ENCODE measurements at places on chromosomes 11 and 22.

- DNase-seq, result no peak
These were observed 574 bp downstream of the PRSS23 start for GRCh38 chr11:86800960-86801272.

- no peak for DNase-seq
These were observed 689 bp downstream of the PDHX start for GRCh38 chr11:34916843-34917770.

- DNase-seq, result no peak
These were observed 3.9 kb upstream of the GCAT start for GRCh38 chr22:37803639-37804351.

DNA sequence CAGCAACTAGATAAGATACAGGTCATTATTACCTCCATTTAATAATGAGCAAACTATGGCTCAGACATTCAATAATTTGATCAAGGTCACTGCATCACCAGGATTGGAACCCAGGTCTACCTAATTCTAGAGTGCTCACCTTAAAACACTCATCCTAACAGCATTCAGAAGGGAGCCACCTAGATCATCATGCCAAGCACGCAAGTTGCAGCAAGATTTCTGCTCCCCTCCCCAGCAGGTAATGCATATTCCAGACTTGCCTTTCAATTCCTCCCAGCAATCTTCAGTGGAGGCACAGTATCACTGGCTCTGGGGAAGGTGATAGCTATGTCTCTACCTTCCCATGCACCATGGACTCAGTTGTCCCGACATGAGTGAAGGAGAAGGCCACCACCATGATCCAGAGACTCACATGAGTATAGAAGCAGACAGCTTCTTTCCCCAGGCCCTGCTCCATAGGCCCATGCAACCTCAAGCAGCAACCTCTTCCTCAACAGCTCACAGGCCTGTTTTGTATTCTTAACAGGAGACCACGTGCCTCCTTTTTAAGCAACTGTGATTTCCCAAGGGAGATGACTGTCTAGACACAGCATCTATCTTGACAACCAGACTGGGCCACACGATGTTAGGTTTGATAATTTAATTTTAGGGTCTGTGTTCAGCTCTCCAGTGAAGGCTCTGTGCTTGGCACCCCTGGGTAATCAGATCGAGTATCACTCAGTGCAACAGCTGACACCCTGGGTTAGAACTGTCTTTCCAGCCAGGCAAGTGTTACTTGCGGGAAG lies 36.4 kb downstream of the RAB30 start:
- no peak for DNase-seq

DNA sequence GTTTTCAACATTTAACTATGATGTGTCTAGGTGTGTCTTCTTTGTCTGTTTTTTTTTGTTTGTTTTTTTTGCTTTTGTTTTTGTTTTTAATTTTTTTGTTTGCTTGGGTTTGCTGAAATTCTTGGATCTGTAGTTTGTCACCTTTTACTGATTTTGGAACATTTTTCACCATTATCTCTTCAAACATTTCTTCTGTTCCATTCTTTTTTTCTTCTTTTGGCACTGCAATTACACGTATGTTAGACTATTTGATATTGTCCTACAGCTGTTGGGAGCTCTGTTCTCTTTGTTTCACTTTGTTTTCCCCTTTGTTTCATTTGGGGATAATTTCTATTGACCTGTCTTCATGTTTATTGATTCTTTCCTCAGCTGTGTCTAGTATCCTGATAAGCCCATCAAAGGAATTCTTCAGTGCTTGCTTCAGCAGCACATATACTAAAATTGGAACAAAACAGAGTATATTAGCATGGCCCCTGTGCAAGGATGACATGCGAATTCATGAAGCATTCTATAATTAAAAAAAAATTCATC lies 60.8 kb downstream of the KREMEN1 start:
- DNase-seq, result no peak

GRCh38 chr11:120564573-120565311 lies 53.2 kb downstream of the GRIK4 start:
- DNase-seq, result no peak

- no peak for DNase-seq
These were observed 12.9 kb downstream of the RELT start for GRCh38 chr11:73389134-73389525.

DNA sequence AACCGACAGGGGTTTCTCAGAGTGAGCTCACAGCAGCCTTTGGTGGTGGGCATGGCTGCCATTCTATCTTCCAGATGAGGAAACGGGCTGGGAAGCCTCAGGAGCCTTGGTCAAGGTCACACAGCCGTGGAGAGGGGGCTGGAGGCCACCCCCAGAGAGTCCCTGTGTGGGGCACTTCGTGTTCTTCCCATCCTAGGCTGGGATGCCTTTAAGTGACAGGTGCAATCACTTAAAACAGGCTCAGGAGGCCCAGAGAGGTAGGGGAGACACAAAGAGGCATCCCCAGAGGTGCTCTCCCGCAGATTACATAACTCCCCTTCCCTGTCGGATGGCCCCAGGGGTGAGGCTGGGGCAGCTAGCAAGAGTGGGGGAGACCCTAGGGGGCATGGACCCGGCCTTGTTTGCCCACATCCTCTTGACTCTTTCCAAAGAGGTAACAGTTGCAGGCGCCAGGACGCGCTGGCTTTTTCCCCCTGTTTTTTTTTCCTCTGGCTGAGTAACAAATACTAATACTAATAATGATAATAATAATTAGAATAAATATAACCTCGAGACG lies 17.5 kb upstream of the SHISAL1 start:
- DNase-seq, result no peak

DNA sequence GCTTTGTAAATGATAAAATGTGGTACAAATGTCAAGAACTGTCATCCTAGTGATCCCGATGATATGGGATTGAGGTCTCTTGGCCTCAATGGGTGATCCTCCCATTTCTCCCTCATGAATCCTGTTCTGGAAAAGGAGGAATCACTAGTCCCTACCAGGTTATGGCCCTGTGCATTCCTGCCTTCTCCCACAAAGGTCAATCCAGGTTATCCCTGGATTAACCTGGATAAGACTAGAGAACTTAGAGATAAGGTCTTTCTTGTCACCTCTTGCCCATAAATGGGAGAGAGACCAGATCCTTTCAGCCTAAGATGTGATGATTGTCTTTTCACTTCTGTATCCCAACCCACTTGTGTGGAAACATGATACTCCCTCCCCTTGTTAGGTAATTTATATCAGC lies 396.7 kb downstream of the BUD13 start:
- DNase-seq, result no peak

DNA sequence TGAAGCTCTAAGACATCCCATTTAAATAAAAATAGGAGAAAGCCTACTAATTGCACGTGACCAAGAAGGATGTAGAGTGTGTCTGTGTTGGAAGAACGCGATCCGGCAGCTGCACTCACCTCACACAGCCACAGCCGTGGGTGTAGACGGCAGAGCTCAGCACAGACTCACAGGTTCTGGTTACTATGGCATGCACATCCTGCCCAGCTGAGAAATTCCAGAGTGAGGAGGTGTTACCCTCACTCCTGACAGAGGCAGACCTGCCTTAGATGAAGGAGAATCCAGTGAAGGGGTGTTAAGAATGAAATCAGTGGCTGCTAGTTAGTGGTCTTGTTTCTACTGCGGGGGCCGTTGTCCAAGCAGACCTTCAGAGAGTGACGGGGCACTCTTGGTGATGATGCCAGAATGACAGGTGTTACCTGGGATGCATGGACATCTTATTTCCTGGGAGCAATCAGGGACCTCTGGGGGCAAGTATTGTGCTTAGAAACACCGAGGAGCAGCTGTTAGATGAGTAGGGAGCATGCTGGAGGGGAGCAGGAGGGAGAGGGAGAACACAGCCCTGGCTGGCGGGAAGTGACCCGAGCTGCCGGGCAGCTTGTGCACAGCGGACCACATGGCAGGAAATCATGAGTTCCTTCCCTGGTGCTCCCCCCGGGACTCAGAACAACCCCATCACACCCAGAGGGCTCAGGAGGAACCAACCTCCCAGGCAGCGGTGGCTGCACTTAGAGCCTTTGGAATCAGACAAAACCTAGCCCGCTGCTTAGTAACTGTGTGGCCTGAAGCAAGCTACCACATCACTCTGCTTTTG lies 12.3 kb downstream of the KCNJ5 start:
- no peak for DNase-seq

GRCh38 chr22:32722441-32722840 lies 79.1 kb upstream of the TIMP3 start:
- no peak for DNase-seq

GRCh38 chr22:45218976-45219375 lies 21.7 kb downstream of the KIAA0930 start:
- no peak for DNase-seq

DNA sequence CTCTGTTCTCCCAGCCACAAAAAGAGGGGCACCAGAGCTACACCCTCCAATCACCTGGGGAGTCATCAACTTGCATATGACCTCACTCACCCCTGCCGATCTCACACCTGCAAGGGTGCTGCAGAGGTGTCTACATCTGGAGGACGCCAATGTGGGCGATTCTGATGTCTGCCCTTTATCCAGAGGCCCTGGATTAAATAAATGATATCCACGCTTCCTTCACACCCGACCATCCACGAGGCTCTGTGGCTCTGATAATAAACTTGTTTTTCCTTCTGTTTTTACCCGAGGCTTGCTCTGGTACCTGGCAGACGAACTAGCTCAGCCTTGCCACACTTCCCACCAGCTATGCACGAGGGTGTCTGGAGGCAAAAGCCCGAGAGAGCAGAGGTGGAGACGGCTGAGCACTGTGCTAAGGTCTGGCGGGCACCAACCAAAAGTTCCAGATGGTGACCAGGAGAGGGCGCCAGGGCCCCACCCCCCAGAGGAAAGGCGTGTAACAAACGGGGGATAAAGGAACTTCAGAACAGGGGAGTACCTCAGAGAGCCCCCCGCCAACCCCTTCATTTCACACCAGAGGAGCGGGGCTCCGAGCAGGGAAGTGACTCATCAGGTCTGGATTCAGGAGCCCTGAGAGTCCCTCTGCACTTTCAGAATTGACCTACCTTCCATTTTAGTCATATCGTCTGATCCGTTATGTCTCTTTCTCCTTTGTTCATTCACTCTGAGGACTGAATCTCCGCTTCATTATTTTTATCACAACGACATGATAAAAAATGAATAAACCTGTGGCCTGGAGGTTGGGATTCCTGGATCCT lies 13.5 kb downstream of the SCN3B start:
- DNase-seq, result peak; percentile 25

GRCh38 chr22:44132724-44133123 lies 48.0 kb upstream of the PARVG start:
- no peak for DNase-seq

DNA sequence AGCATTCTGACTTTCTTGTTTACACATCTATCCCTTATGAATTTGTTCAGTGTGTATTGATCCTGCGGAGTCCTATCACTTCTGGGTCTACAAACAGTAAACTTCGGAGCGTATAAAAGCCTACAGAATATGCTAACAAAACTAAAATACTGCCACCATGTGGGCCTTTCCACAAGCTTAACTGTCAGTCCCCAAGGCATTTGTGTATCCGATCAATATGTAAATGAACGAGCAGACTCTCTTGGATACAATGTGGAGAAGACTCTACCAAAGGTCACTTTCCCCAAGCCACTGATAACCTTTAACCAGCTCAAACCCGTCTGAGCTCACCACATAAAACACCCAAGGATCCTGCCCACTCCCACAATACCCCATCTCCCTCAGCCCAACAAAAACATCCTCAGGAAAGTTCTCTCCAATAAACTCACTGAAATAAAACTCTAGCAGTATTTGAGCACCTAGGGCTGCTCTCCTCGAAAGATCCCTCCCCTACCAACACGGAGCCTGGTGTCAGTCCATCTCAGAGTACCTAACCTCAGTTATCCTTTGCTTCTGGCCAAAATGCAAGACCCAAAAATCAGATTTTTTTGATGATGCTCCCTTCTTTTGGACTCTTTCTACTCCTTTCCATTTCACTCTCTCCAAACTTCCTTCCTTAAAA lies 17.8 kb downstream of the ADA2 start:
- no peak for DNase-seq

GRCh38 chr11:95453616-95454171 lies 222.7 kb upstream of the SESN3 start:
- no peak for DNase-seq

DNA sequence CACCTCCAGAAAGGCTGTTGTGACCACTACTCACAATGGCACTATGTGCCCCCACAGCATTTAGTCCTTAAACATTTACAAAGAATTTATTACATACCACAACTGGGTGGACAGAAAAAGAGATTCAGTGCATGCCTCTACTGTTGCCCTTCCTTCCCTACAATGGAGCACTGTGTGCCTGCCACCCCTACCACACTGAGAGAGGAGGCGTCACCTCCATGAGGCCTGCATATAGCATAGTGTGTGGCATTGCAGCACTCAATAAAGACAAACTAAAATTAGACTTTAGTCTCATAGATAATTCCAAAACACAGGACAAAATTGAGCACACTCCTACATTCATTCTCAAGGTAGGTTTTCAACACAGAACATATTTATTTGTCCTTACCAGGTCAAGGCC lies 25.8 kb downstream of the THAP12 start:
- no peak for DNase-seq

DNA sequence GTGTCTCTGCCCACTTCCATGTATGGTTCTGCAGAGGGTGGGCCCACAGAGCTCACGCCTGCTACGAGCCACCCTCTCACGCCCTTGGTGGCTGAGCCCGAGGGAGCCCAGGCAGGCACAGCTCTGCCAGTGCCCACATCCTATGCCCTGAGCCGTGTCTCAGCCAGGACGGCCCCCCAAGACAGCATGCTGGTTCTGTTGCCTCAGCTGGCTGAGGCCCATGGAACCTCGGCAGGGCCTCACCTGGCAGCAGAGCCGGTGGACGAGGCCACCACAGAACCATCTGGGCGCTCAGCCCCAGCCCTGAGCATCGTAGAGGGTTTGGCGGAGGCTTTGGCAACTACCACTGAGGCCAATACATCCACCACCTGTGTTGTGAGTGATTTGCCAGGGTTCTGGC lies 64.0 kb downstream of the OTOG start:
- no peak for DNase-seq

GRCh38 chr22:46087816-46088277 lies 62.5 kb upstream of the PPARA start:
- no peak for DNase-seq

DNA sequence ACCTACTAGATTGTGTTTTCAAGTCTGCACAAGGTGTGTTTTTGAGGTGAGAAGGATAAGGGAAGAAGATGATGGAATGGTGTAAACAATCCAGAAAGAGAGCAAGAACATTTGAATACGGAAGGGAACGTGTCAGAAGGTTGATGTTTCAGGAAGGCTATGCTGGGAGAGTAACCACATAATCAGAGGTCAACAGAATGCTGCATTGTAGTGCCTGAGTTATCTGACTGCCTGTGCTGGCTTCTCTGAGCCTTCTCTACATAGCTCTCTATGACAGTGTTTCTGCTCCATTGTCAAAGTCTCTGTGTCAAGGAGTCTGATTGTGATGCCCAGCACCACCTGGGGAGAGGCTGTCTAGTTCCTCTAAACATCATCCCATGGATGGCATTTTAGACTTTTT lies 74.1 kb downstream of the CYB5R2 start:
- no peak for DNase-seq

Data from activated CD8-positive, alpha-beta memory T cell treated with anti-CD3 and anti-CD28 coated beads for 1 hour (primary cell).